Aorta (tissue), 5 donors: ENCODE measurements at places on chromosomes 12 and 14. TPM values are rescaled to one million over a fixed set of nuclear protein-coding genes. Genes with fewer than 3 reads are reported as not detected.

The ARMH4 gene
- 14.6 TPM for total RNA-seq

DNA sequence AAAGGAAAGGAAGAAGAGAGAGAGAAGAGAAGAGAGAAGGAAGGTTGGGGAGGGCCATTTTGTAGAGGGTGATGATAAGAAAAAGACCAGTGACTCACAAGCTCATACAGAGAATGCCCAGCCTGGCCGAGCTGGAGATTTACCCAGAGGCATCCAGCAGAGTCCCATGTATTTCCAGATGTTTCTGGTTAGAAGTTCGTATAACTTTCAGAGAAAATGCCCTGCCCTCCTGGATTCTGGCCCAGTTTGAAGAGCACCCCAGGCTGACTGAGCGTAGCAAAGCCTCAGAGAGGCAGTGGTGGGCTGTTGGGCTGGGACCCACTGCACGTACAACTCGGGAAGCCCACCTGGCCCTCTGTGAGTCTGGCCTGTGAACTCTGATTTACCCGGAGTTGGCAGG is 221.8 kb downstream of the SLC41A2 start:
- no peak for DNase-seq
- H3K36me3 ChIP-seq, result no peaks in the 10 kb centered on the region
- H3K4me1 ChIP-seq, result peaks cover 2% of the 10 kb centered on the region

GRCh38 chr12:111505601-111506036 is 93.5 kb downstream of the ATXN2 start:
- no peaks in the 10 kb centered on the region for H3K4me1 ChIP-seq
- no peak for DNase-seq
- no peak overlapping the region for H3K4me3 ChIP-seq
- no peaks in the 10 kb centered on the region for H3K27me3 ChIP-seq
- peaks cover 7% of the 10 kb centered on the region for H3K36me3 ChIP-seq
- H3K27ac ChIP-seq, result no peak overlapping the region

GRCh38 chr12:112685321-112685720 is 106.2 kb upstream of the RPH3A start:
- no peak overlapping the region for H3K27ac ChIP-seq
- H3K4me1 ChIP-seq, result no peaks in the 10 kb centered on the region
- no peak overlapping the region for H3K4me3 ChIP-seq
- no peaks in the 10 kb centered on the region for H3K36me3 ChIP-seq

GRCh38 chr14:58298477-58299400 is at the start of gene ARID4A:
Gene ARID4A, plus strand, starts transcription at chr14:58298555. Its CDS starts 1,300 bp downstream, at chr14:58299855.
- H3K27ac ChIP-seq, result peak within 1 kb of the TSS; percentile 62
- H3K36me3 ChIP-seq, result peaks cover 2% of the 10 kb centered on the region
- no peaks in the 10 kb centered on the region for H3K27me3 ChIP-seq
- H3K4me3 ChIP-seq, result peak within 1 kb of the TSS; percentile 98
- peak; percentile 90 for DNase-seq
- no peaks in the 10 kb centered on the region for H3K4me1 ChIP-seq

The KCNH3 gene
- total RNA-seq, result 0.10 TPM

- no peaks in the 10 kb centered on the region for H3K4me1 ChIP-seq
- H3K36me3 ChIP-seq, result no peaks in the 10 kb centered on the region
- H3K4me3 ChIP-seq, result no peak overlapping the region
- DNase-seq, result no peak
- no peak overlapping the region for H3K27ac ChIP-seq
Measured at GRCh38 chr12:31585895-31586294, 5.0 kb downstream of the DENND5B start.

DNA sequence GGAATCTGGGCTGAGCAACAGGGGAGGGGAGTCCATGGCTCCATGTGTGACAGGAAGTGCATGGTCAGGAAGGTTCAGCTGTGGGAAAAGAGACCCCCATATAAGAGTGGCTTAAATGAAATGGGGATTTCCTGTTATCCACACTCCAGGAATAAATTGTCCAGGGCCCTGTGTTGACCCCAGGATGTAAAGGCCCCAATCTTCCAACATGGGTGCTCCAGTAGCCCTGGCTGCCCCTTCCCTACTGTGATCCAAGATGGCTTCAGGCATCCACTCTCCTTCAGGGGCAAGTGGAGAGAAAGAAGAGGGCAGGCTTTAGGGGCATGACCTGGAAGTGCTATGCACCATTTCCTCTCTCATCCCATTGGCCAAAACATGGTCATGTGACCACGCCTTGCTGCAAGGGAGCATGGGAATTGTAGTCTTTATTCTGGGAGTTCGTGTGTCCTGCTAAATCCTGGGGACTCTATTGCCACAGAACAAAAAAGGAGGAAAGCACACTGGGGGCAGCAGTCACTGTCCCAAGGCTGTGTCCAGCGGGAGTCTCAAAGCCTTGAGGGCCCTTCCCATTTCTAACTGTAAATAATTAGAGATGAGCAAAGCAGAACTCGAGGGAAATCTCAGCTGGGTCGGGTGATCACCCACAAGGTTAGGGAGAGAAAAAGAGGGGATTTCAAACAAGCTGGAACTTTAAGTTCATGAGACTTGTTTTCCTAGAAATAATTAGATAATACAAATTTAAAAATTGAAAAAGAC is 289.2 kb downstream of the ADGRD1 start:
- no peak overlapping the region for H3K27ac ChIP-seq
- no peak overlapping the region for H3K4me3 ChIP-seq

GRCh38 chr14:79528828-79529416 is 682.4 kb downstream of the DIO2 start:
- no peak for DNase-seq
- H3K4me3 ChIP-seq, result no peak overlapping the region
- H3K27ac ChIP-seq, result peak overlapping the region; percentile 83

DNA sequence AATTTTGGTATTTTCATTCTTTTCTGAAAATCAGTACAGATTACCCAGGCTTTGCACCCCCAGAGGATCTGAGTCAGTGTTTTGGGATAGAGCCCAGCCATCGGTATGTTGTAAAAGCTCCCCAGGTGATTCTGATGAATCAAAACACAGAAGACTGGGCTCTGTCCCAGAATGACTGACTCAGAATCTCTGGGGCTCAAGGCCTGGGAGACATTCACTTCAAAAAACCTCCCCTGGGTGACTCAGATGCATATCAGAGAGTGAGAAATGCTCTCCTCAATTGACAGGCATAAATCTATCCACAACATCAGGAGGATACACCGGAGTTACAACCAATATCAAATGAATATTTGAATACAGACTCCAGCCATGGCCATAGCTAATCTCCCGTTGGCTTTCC is 32.6 kb downstream of the SLC35F4 start:
- H3K27me3 ChIP-seq, result no peaks in the 10 kb centered on the region
- no peaks in the 10 kb centered on the region for H3K36me3 ChIP-seq
- peaks cover 1% of the 10 kb centered on the region for H3K4me1 ChIP-seq
- no peak for DNase-seq
- no peak overlapping the region for H3K4me3 ChIP-seq

- no peak overlapping the region for H3K27ac ChIP-seq
- H3K4me1 ChIP-seq, result no peaks in the 10 kb centered on the region
- no peaks in the 10 kb centered on the region for H3K27me3 ChIP-seq
- no peak for DNase-seq
- H3K4me3 ChIP-seq, result no peak overlapping the region
- no peaks in the 10 kb centered on the region for H3K36me3 ChIP-seq
Measured at GRCh38 chr12:51381226-51382079, 9.8 kb downstream of the GALNT6 start.

DNA sequence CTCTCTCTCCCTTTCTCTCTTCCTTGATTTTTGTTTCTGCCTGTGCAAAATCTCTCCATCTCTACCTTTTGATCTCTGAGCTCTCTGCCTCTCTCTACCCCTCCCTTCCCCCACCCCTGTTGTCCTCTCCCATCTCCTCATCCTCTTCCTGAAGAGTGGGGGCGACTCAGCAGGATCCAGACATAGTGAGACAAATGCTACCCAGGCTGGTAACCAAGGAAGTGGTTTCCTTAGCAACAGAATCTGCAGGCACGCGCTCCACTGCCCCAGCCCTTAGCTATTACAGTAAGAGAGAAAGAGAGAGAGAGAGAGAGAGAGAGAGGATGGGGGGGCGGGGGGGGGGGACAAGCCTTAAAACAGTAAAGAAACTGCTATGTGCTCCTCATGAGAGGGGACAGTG is 85.6 kb downstream of the CMKLR1 start:
- H3K36me3 ChIP-seq, result no peaks in the 10 kb centered on the region
- no peaks in the 10 kb centered on the region for H3K4me1 ChIP-seq
- no peaks in the 10 kb centered on the region for H3K27me3 ChIP-seq

- no peaks in the 10 kb centered on the region for H3K27me3 ChIP-seq
- H3K27ac ChIP-seq, result no peak overlapping the region
- no peaks in the 10 kb centered on the region for H3K4me1 ChIP-seq
- DNase-seq, result no peak
Measured at GRCh38 chr14:24606297-24606696, 3.2 kb downstream of the GZMH start.

The LRP6 gene
- total RNA-seq, result 57.0 TPM

- no peak overlapping the region for H3K4me3 ChIP-seq
- H3K4me1 ChIP-seq, result peaks cover 10% of the 10 kb centered on the region
- H3K27me3 ChIP-seq, result no peaks in the 10 kb centered on the region
- no peak for DNase-seq
- H3K27ac ChIP-seq, result no peak overlapping the region
Measured at GRCh38 chr12:11678781-11679180, 29.3 kb downstream of the ETV6 start.

GRCh38 chr12:18139989-18140596 is 50.1 kb upstream of the RERGL start:
- no peak overlapping the region for H3K4me3 ChIP-seq
- no peaks in the 10 kb centered on the region for H3K27me3 ChIP-seq
- H3K27ac ChIP-seq, result no peak overlapping the region

DNA sequence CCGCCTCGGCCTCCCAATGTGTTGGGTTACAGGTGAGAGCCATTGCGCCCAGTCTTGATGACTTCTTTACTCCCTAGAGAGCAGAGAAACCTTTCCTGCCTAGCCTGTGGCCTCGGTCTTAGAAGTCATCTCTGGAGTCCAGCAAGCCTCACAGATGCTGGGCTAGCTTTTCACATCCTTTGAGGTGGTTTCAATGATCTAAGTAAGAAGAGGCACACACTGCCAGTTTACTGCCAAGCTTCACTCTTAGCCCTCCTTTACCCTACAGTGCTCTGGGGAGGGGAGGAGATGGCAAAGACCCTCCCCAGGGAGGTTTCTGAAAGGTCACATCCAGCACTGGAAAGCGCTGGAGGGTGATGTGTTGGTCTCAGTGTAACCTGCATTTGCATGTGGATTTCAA is 304.8 kb downstream of the PCNX1 start:
- no peaks in the 10 kb centered on the region for H3K27me3 ChIP-seq
- no peak for DNase-seq

GRCh38 chr12:2138871-2139308 is 86.1 kb downstream of the CACNA1C start:
- H3K27ac ChIP-seq, result no peak overlapping the region
- DNase-seq, result no peak
- no peaks in the 10 kb centered on the region for H3K27me3 ChIP-seq
- H3K4me3 ChIP-seq, result no peak overlapping the region

GRCh38 chr14:100078216-100078803 is 13.1 kb downstream of the EVL start:
- no peaks in the 10 kb centered on the region for H3K27me3 ChIP-seq
- DNase-seq, result no peak
- H3K4me3 ChIP-seq, result no peak overlapping the region

The KRT82 gene
- not detected for total RNA-seq

- no peak overlapping the region for H3K4me3 ChIP-seq
- H3K36me3 ChIP-seq, result no peaks in the 10 kb centered on the region
- no peaks in the 10 kb centered on the region for H3K27me3 ChIP-seq
- no peak overlapping the region for H3K27ac ChIP-seq
- no peaks in the 10 kb centered on the region for H3K4me1 ChIP-seq
Measured at GRCh38 chr12:68967046-68967445, 34.1 kb upstream of the CPM start.

GRCh38 chr14:30680036-30680435 is 57.9 kb downstream of the SCFD1 start:
- no peak overlapping the region for H3K4me3 ChIP-seq
- H3K27ac ChIP-seq, result no peak overlapping the region
- H3K4me1 ChIP-seq, result no peaks in the 10 kb centered on the region
- H3K27me3 ChIP-seq, result no peaks in the 10 kb centered on the region
- peaks cover 2% of the 10 kb centered on the region for H3K36me3 ChIP-seq

GRCh38 chr12:106750524-106750923 is 24.0 kb upstream of the RIC8B start:
- DNase-seq, result no peak
- H3K36me3 ChIP-seq, result no peaks in the 10 kb centered on the region
- H3K4me3 ChIP-seq, result no peak overlapping the region
- no peaks in the 10 kb centered on the region for H3K4me1 ChIP-seq
- H3K27ac ChIP-seq, result no peak overlapping the region

The WSCD2 gene
- 5.6 TPM for total RNA-seq

The SYNJ2BP gene
- 28.6 TPM for total RNA-seq

DNA sequence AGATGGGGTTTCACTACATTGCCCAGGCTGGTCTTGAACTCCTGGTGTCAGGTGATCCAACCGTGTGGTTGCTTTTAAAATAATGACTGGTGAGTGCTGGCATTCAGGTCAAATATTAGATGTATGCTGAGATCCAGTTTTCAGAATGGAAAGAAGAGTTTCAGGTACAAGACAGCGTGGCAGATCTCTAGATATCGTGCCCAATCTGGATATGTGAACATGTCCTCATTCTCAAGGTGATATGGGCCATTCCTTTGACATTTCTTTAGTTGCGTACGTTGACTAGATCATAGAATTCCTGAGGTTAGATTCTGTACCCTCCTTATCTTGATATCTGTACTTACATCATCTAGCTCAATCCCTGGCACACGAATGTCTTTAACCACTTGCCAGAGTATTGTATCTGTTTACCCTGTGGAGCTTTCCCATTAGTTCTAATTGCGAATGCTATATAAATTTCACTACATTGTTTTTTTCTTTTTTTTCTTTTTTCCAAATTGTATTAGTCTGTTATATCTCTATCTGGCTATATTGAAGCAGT is 80.2 kb downstream of the ANO6 start:
- H3K36me3 ChIP-seq, result no peaks in the 10 kb centered on the region
- no peak overlapping the region for H3K27ac ChIP-seq
- no peak overlapping the region for H3K4me3 ChIP-seq
- no peak for DNase-seq
- H3K4me1 ChIP-seq, result peaks cover 7% of the 10 kb centered on the region

The LRRC10 gene
- not detected for total RNA-seq

The P2RX2 gene
- 0.27 TPM for total RNA-seq

DNA sequence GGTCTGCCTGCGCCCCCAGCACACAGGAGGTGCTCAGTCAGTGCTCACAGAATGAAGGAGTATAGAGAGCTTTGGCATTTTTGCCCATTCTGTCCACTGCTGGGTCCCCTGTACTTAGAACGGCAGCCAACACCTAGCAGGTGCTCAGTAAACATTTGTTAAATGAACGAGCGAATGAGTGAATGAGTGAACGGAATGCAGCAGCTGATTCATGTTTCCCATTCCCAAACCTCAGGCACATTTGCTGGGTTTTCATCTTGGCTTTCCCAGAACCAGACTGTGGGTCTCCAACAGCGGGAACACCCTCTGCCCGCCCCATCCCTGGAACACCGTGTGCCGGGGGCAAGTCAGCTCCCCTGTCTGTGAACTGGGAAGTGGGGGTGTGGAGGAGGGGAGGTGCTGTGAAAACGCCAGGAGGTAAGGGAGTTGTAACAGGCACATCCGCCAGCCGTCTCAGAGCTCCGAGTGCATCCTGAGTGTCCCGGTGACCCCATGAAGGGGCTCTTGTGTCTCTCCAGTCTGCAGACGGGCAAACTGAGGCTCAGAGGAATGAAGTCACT is 47.3 kb downstream of the SCARB1 start:
- H3K4me1 ChIP-seq, result no peaks in the 10 kb centered on the region
- H3K36me3 ChIP-seq, result no peaks in the 10 kb centered on the region
- DNase-seq, result no peak
- no peaks in the 10 kb centered on the region for H3K27me3 ChIP-seq
- H3K4me3 ChIP-seq, result no peak overlapping the region
- no peak overlapping the region for H3K27ac ChIP-seq

The GLS2 gene
- 0.58 TPM for total RNA-seq

GRCh38 chr12:127054531-127054930 is 1212.4 kb upstream of the TMEM132C start:
- H3K36me3 ChIP-seq, result no peaks in the 10 kb centered on the region
- no peak overlapping the region for H3K4me3 ChIP-seq
- H3K4me1 ChIP-seq, result no peaks in the 10 kb centered on the region
